Activated CD8-positive, alpha-beta T cell treated with anti-CD3 and anti-CD28 coated beads for 36 hours (primary cell): ENCODE measurements at places on chromosomes 2 and 18.

DNA sequence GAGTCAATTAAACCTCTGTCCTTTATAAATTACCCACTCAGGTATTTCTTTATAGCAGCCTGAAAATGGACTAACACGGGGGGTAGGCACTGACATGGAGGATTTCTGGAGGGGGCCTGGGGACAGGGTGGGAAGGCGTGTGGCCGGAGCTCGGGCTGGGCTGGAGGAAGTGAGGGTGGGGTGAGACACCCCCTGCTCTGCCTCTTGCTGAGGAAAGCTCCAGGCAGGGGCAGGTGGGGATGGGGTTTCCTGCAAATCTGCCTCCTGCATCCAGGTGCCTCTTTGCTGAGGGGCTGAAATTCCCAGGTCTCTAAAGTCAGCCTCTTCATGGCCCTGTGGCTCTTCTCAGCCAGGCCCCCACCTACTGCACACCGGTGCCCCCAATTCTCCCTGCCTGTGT, 25.7 kb upstream of the OTOS start:
- peaks cover 6% of the 10 kb centered on the region for H3K27me3 ChIP-seq
- H3K4me3 ChIP-seq: no peak overlapping the region
- H3K4me1 ChIP-seq: no peaks in the 10 kb centered on the region
- H3K27ac ChIP-seq: no peak overlapping the region

DNA sequence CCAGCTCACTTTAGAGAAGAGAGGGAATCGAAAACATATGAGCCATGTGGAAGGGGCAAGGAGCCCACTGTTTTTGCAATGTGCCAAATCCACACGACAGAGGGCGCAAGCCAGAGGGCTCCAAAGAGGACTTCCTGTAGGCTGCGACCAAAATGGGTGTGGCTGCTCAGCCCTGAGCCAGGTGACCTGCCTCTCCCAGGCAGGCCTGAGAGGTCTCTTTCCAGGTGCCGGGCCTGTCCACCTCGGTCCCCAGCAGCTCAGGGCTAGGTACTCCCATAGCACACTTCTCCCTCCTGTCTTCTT, 153.8 kb downstream of the TTC32 start:
- no peak overlapping the region for H3K4me3 ChIP-seq
- H3K27ac ChIP-seq: no peak overlapping the region
- no peak for DNase-seq
- no peaks in the 10 kb centered on the region for H3K36me3 ChIP-seq
- H3K27me3 ChIP-seq: peaks cover 3% of the 10 kb centered on the region

GRCh38 chr18:23194997-23195957, 60.0 kb downstream of the CABLES1 start:
- no peaks in the 10 kb centered on the region for H3K36me3 ChIP-seq
- H3K4me1 ChIP-seq: peaks cover 8% of the 10 kb centered on the region
- no peak overlapping the region for H3K4me3 ChIP-seq
- no peak for DNase-seq

DNA sequence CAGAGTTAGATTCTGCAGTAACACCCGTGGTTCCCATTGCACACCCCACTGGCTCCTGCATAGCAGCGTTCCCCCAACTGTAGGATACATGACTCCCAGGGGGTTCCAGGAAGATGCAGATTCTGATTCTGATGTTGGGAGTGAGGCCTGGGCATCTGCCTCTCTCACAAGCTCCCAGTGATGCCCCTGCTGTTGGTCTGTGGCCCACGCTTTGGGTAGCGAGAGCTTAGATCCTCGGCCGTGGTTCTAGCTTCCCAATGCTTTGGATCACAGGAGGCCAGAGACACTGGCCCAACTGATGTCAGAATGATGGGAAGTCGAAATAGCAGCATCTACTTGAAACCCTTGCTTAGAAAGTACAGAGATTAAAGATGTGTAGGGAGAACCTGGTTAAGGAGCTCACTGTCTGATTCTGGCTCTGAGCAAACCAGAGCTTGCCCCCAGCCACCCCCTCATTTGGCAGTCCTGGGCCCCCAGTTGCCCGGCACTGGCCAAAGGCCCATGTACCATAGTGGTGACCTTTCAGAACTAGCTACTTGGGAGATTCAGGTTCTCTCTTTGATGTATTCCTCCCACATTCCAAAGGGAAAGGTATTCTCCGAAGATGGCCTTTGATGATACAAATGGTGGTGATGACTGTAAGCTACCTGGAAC, 197.5 kb downstream of the FAM210A start:
- H3K36me3 ChIP-seq: peaks cover 5% of the 10 kb centered on the region
- H3K4me3 ChIP-seq: no peak overlapping the region
- DNase-seq: no peak
- no peak overlapping the region for H3K27ac ChIP-seq

DNA sequence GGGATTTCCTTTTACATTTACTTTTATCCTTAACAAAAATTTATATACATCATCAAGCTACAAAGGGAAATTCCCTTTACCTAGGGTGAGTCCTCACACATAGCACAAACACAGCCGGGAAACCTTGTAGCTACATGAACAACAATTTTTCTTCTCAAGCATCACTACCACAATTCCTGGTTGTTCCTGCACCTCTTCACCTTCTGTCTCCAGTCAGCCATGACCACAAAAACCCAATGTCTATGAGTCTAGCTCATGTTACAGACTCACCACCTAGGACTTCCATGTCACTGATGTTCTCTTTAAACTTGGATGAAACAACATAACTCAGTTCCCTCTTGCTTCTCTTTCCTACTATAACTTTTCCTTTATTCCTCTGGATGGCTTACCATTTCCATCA, 460.4 kb downstream of the MBD2 start:
- H3K4me3 ChIP-seq: no peak overlapping the region
- DNase-seq: no peak
- H3K27ac ChIP-seq: no peak overlapping the region
- no peaks in the 10 kb centered on the region for H3K4me1 ChIP-seq

GRCh38 chr2:107062599-107063220, 176.7 kb upstream of the ST6GAL2 start:
- no peaks in the 10 kb centered on the region for H3K36me3 ChIP-seq
- H3K27ac ChIP-seq: no peak overlapping the region
- no peak for DNase-seq
- no peaks in the 10 kb centered on the region for H3K27me3 ChIP-seq
- no peaks in the 10 kb centered on the region for H3K4me1 ChIP-seq

DNA sequence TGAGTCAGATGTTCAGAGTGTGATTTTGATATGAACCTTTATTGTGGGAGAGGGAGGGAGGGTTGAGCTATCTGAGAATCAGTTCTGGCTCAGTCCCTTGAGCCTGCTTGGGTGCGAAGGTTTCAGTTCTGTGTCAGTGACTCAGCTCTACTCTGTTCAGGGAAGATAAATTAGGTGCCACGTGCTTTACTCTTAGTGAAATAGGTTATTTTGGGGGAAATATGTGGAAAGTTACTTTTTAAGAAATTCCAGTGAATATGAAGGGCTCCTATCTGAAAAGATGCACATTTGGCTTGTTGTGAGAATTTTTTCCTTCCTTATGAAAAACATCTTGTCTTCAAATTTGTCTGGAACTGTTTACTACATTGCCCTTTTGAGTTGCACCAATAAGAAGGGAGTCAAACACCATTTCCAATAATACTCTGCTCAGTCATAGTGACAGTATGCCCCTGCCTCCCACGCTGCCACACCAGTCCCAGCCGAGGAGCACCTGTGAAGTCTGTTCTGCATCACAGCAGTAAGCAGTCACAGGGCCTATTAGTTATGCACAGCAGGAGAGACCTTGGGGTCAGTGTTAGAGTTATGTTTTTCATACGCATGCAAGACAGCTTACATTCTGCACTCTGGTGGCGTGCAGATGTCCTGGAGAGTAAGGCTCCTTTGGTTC, 32.8 kb upstream of the DNAH7 start:
- peak; percentile 71 for DNase-seq
- no peaks in the 10 kb centered on the region for H3K27me3 ChIP-seq
- H3K27ac ChIP-seq: peak overlapping the region; percentile 53
- no peaks in the 10 kb centered on the region for H3K36me3 ChIP-seq
- H3K4me3 ChIP-seq: no peak overlapping the region
- peaks cover 32% of the 10 kb centered on the region for H3K4me1 ChIP-seq
